ENCODE measurements at places on chromosomes 6 and 20.

GRCh38 chr6:167707686-167708500 is 118.8 kb upstream of the AFDN start:
- no peaks in the 10 kb centered on the region for H3K36me3 ChIP-seq
- H3K27me3 ChIP-seq, result peaks cover 72% of the 10 kb centered on the region

- H3K4me3 ChIP-seq, result no peak overlapping the region
- H3K36me3 ChIP-seq, result no peaks in the 10 kb centered on the region
- DNase-seq, result no peak
- H3K27me3 ChIP-seq, result peaks cover 3% of the 10 kb centered on the region
Observed at GRCh38 chr6:8175046-8175777, 72.9 kb upstream of the EEF1E1 start.

DNA sequence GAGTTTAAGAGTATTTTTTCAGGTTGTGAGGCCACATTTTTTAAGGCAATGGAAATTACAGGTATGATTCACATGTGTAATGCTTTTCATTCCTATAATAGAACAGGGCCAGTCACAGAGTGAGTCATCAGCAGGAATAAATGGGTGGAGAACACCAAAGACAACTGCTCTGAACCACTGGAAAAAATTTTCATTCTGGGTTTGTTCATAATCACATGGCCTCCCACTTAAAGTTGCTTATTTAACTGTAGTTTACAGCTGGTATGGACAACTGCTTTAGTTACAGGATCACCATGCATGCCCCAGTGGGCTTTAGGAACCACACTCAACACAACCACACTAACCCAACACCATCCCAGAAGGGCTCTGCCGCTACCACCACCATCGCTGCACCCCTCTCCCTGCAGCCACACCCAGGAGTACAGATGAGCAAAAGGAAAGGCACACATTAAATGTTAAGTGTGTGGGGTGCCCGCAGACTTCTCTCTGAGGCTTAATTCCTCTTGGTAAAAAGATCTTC is 107.0 kb upstream of the DST start:
- no peak overlapping the region for H3K27ac ChIP-seq
- no peak overlapping the region for H3K4me3 ChIP-seq
- no peaks in the 10 kb centered on the region for H3K36me3 ChIP-seq
- H3K4me1 ChIP-seq, result peaks cover 4% of the 10 kb centered on the region
- no peak for DNase-seq
- peaks cover 2% of the 10 kb centered on the region for H3K27me3 ChIP-seq

DNA sequence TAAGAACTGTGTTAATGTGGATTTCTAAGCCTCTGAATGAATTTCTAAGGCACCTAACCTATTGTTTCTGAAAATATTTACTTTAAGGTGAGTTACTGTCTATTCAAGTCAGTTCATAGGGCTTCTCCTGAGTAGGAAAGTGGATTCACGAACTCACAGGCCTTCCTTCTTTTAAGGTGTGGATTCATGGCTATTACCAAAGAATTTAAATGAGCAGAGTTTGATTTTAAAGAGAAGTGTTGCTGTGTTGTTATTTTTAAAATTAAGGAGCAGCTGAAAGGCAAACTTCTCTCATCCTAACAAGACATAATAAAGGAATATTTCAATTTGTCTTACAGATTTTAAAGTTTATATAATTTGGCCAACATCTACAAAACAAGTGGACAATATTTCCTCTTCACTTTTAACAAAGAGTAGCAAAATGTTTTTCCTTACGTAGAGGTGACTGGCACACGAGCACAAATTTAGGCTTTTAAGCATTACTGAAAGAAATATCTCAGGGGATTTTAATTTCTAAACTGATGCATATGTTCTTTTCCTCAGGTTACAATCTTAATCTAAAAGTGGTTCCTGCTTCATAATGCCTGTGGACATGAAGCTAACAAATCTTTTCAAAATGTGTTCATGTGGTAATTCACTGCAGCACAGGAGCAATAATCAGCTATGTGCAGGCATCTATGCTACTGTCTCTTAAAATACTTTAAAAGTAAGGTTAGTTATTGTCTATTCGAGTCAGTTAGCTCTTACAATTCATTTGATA is 602 bp upstream of the TSPYL4 start:
- DNase-seq, result no peak
- H3K36me3 ChIP-seq, result peaks cover 21% of the 10 kb centered on the region
- no peak overlapping the region for H3K4me3 ChIP-seq
- H3K4me1 ChIP-seq, result peaks cover 34% of the 10 kb centered on the region

DNA sequence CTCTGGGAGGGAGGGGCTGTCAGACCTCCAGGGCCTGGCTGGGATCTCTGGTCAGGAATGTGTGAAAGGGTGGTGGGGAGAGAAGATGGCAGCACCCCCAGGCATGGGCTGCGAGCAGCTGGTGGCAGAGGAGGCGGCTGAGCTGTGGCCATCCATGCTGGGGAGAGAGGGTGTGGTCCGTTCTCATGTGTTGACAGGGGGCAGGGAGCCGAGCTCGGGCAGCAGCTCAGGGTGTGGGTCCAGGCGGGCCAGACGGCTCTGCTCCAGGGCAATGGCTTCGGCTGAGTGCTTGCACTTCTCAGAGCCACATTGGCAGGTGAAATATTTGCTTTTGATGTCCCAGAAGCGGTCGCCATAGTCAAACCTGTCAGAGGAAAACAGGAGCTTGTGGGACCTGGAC is 1.1 kb upstream of the SLC44A4 start:
- H3K4me1 ChIP-seq, result peaks cover 4% of the 10 kb centered on the region
- peaks cover 36% of the 10 kb centered on the region for H3K36me3 ChIP-seq
- H3K27ac ChIP-seq, result no peak overlapping the region
- DNase-seq, result no peak
- no peaks in the 10 kb centered on the region for H3K27me3 ChIP-seq

DNA sequence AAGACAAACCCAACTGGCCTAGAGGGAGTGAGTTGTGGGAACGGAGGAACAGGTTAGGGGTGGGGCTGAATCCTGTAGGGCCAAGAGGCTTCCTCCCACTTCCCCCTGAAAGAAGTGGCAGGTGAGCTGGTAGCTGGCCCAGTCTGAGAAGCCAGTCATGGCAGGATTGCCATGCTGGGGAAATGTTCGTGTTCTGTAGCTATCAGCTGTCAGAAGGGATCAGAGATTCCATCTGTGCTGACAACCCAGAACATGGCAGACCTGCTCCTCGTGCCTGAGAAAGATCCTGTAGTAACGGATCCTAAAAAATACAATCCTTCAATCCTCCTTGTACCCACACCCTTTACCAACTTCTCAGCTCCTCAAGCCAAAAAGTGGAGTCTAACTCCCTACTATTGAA is 43.0 kb downstream of the BANF2 start:
- peaks cover 4% of the 10 kb centered on the region for H3K4me1 ChIP-seq
- no peaks in the 10 kb centered on the region for H3K36me3 ChIP-seq
- H3K4me3 ChIP-seq, result no peak overlapping the region
- H3K27me3 ChIP-seq, result peaks cover 4% of the 10 kb centered on the region

DNA sequence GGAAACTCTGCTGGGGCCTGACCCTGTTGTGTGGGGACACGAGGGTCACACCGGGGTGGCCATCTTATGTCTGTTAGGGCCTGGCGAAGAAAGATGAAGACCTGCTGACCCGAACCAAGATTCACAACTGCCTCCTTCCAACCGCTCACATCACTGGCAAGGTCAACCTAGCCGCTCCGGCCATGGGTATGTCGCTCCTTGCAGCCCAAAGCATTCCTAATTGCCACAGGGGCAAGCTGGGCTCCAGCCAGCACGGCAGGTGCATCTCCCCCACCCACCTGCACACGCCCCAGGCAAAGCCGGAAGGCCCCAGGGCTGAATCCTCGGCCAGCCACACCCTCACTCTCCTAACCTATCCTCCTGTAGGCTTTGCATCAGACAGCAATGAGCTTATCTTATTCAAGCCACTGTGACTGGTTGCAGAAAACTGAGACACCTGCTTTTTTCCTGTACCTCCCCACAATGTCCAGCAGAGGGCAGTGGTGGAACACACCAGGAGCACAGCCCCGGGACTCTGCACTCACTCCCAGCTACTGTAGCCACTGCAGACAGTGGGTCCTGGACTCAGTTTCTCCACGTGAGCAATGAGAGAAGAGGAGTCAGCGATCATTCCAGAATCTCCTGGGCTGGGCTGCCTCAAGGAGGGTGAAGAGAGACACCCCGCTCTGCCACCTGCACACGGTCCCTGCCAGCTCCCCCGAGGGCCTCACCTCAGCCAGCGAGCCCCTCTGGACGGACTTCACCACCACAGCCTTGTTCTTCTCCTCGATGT is 170.2 kb downstream of the PREX1 start:
- peak; percentile 58 for DNase-seq
- peaks cover 51% of the 10 kb centered on the region for H3K36me3 ChIP-seq
- no peak overlapping the region for H3K27ac ChIP-seq
- H3K27me3 ChIP-seq, result no peaks in the 10 kb centered on the region
- H3K4me1 ChIP-seq, result no peaks in the 10 kb centered on the region
- H3K4me3 ChIP-seq, result no peak overlapping the region

Measured in activated T-helper 2 cell treated with anti-CD3 and anti-CD28 coated beads, Interferon-gamma antibody, Interleukin-2, Interleukin-4, amounts not matched to agents 10 μg/mL and 5 μg/mL and 100 μg/mL, durations not matched to agents 14 hours and 24 hours and 36 hours (primary cell).